ENCODE measurements at places on chromosomes 2 and 18.

DNA sequence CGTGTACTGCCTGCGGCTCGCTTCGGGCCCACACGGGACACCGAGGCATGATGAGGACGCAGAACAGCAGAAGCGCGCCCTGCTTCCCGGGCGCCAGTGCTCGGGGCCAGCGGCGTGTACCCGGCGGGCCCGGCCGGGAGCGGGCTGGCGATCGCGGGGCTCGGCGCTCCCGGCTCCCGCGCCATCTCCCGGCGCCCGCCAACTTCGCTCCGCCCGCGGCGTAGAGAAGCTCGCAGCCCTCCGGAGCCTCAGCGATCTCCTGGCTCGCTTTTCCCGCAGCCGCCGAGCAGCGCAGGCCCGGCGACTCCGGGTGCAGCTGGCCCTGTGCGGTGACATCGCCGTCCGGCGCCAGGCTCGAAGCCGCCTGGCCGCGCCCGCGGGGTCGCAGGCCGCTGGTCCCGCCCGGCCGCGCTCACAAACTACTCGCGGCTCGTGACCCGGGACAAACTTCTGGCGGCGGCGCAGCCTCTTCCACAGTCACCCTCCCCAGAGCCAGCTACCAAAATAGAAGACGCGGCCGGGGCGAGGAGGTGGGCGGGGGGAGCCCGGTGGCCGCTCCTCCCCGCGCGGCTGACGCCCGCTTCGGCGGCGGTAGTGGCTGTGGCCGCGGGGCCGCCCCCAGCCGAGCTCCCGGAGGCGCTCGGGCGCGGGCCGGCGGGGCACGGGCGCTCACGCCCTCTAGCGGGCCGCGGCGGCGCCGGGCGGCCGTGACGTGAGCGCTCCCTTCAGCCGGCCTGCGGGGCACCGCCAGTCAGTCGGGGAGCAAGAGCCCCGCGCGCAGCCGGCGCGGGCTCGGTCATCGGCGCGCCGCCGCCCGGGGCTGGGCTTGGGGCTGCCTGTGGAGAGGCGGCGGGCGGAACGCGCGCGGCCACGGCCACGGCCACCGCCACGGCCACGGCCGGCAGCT, at the start of gene PTPRM:
TSS of gene PTPRM (plus strand) at position 750 of the 907 bp plus-strand sequence. CDS start 503 bp downstream, outside the sequence.
- DNase-seq, result peak; percentile 55

GRCh38 chr2:217858519-217859491, 144.0 kb downstream of the TNS1 start:
- DNase-seq, result no peak

DNA sequence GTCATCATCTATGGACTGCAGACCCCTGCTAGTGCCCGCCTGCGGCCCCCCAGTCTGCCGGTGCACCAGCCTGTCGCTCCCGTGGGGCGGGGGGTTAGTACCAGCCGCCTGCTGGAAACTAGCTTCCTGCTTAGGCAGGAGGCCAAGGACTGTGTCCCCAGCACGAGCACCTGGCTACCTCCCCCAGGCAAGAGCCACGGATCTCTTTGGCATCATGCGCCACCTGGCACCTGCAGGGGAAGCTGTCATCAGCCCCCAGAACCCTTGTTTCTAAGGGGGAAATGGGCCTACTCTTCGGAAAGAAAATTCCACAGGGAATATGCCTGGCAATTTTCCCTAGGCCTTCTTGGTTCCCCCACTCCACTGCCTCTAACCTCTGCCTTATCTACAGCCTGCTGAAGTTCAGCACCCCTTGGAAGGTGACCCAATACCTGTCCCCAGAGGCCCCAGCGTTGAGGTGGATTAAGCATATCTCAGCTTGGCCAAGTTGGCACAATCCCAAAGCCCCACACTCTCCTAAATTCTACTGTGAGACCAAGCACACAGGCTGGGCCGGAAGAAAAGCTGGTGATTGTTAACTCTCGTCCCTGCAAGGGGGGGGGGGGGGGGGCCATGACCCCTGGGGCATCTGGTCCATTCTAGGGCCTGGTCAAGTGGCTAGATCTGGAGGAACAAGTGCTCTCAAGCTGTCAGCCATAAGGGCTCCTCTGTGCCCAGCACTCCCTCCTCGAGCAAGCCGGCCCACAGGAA, 62.0 kb upstream of the POMC start:
- DNase-seq, result no peak

GRCh38 chr18:48711651-48712486, 173.0 kb downstream of the CTIF start:
- DNase-seq, result peak; percentile 42

DNA sequence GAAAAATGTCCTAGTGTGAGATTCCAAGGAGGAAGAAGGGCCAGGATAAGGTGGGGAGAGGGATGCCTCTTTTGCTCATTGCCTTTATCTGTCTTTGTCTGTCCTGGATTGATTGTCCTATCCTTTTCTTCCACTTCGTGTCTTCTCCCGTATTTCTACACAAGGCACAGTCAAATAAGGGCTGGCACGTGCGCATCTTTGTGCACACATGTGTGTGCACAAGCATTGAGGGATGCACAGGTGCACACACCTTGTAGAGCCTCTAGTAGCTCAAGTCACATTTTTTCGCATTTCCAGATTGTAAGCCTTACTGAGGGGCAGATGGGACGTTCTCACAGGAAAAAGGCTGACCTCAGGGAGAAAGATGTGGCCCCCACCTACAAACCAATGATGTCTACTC, 170.2 kb upstream of the TNP1 start:
- DNase-seq, result no peak

DNA sequence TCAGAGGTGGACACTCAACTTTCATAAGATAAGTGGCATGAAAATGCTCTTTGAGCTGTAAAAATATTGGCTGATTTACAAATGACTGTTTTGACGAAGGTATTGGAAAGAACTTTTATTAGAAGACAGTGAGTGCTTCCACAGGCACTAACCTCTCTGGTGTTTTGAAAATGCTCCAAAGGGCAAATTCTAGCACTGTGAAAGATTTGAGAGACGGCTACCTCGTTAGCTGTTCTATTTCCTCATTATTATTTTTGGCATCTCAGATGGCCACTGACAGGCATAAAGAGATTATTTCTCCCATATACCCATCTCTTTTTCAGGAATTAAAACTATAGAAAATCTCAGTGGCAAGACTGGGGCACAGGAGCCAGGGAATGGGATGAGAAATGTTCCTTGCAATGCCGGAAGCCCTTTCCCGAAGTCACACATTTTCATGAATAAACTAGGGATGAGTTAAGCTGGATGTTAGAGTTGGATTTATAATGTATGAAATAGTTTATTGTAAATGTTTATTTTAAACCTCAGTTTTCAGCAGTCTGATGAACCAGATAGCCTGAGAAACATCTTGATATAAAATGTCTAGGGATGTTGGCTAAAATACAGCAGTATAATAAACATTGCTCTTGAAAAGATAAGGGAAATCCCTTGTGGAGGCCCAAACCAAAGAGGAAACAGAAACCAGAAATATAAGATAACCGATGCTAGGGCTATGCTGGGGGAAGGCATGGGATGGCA, 175.7 kb downstream of the ASB1 start:
- DNase-seq, result no peak

DNA sequence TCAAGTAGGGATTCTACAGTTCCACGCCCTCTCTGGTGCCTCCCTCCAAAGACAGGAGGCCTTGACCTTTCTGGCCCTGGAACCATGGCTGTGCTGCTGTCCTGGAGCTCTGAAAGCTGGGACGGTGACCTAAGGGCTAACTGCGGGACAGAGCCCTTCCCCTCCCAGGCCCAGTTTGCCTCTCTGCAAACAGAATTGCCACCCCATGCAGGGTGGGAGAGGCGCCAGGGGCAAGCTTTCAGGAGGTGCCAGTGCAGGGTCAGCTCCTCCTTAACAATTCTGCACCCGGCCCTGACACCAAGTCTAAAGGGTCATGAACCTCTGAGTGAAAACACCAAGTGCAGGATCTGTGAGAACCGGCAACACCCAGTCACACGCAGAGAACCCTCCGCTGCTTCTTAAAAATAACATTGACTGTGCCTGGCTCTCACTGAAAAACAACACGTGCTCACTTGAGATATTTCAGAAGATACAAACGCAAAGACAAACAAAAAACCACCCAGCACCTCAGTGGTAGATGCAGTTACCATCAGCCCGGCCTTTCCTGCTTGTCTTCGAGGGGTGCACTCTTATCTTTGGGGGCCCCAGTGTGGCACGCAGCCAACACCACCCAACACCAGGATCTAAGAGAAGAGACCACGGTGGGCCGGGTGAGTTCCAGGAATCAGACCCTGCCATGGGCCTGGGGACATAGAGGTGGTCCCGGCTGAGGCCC, 1.1 kb upstream of the SNED1 start:
- no peak for DNase-seq

DNA sequence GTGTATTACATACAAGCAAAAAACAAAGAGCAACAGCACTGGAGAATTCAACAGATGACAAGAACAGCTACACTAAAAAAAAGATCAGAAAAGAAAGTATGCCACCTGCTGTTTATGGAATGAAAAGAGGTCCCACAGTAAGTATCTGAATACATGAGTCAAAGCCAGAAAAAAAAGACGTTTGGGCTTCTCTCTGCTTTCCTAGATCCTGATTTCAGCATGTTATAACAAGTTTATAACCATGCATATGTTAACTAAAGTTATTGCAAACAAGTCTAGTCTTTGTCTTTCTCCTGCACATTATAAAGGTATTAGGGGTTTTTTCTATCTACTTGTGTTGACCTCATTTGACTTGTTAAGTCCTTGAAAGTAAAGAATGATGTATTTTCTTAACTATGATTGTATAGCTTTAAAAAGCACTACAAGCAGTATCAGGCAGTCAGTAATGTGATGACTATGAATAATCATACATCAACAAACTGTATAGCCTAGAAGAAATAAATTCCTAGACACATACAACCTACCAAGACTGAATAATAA, 108.5 kb upstream of the COL5A2 start:
- DNase-seq, result peak; percentile 81

- DNase-seq, result no peak
Observed at GRCh38 chr2:143675021-143675420, 545.8 kb downstream of the ARHGAP15 start.

DNA sequence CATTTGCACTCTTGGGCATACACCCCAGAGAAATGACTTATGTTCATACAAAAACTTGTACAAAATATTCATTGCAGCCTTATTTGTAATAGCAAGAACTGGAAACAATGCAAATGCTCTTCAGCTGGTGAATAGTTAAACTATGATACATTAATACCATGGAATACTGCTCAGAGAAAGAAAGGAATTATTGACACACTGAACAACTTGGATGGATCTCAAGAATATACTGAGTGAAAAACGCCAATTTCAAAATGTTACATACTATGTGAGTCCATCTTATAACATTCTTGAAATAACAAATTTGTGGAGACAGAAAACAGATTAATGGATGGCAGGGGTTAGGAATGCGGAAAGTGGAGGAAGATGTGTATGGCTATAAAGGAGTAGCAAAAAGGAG, 17.2 kb downstream of the LNPK start:
- DNase-seq, result no peak

GRCh38 chr2:224038049-224038829, 847 bp downstream of the SERPINE2 start:
- DNase-seq, result peak; percentile 8

DNA sequence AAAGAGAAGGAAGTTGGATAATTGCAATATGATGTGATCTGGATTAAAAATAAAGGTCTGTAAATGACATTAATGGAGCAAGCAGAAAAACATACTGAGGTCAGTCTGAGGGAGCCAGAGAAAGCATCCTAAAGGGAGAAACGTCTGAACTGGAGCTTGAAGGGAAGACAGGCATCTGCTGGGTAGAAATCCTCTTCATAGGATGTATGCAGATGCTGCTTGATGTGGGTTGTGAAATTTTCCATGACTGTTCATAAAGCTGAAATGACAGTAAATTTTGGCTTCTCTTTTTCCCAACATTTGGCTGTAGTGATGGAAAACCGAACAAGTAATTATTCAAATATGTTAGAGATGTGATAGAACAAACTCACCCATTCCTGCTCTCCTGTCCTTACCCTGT, 287.6 kb downstream of the CAMKMT start:
- no peak for DNase-seq

- DNase-seq, result no peak
Observed at GRCh38 chr2:2664989-2665833, 334.1 kb upstream of the MYT1L start.

- DNase-seq, result no peak
Observed at GRCh38 chr2:238438856-238439849, 12.4 kb downstream of the ASB1 start.

- DNase-seq, result no peak
Observed at GRCh38 chr2:60499651-60500265, 53.7 kb downstream of the BCL11A start.

DNA sequence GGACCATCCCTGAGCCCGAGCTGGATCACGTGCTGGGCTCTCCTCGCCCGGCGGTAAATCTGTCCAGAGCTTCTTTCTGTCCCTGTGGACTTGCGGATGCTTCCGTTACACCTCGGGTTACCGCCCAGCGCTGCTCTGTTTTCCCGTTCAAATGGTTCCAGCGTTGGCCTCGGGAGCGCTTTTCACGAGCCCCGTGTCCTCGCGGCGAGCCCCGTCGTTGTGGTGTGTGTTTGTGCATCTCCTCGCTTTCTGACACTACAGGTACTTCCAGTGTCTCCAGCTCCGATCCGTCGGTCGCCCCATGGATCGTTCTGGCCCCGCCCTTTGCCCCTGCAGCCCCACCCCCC, 77.4 kb downstream of the RTP5 start:
- no peak for DNase-seq

GRCh38 chr2:178233428-178233827, 39.1 kb downstream of the OSBPL6 start:
- DNase-seq, result no peak

DNA sequence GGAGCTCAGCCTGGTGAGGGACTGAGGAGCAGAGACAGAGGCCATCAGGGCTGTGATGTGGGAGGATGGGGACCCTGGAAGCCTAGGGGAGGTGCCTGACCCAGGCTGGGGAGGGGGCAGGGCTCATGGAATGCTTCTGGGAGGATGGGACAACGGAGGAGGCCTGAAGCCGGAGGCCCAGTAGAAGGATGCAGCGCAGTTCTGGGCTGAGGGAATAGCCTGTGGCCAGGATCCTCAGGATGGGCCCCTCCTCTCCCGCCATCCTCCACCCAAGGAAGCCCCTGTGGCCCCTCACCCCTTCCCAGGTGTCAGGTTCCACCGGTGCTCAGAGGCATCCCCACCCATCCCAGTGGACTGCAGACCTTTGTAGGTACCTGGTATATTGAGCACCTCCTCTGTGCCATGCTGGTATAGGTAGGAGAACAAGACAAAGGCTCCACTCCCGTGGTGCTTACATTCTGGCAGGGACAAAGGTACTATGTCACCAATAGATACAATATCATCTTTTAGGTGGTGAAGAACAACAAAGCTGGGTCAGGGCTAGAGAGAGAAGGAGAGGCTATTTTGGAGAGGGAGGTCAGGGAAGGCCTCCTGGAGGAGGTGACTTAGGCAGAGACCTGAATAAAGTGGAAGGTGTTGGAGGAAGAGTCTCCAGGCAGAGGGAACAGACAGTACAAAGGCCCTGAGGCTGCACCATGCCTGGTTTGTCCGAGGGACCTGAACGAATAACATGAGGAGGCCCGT, 2.7 kb downstream of the ZAP70 start:
- no peak for DNase-seq

GRCh38 chr2:168552450-168552856, 96.4 kb downstream of the CERS6 start:
- DNase-seq, result peak; percentile 82

DNA sequence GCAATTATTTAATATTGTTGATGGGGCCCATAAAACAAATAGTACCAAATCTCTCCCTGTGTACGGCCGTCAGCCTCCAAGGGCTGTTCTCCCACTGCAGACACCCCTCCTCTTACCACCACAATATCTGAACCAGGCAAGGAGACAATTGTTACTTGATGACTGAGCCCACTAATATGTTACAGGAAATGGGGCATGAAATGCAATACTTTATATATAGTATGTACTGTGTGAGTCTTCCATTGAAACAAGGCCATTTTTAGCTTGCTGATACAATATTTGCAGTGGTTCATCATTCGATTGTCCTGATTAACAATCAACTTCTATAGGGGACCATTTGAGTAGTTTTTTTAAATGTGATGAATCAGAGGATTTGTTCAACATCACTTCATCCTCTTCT, 307.3 kb downstream of the GBX2 start:
- DNase-seq, result no peak
